ENCODE measurements at places on chromosomes 5 and 9. TPM values are rescaled to one million over a fixed set of nuclear protein-coding genes. Genes with fewer than 3 reads are reported as not detected.

DNA sequence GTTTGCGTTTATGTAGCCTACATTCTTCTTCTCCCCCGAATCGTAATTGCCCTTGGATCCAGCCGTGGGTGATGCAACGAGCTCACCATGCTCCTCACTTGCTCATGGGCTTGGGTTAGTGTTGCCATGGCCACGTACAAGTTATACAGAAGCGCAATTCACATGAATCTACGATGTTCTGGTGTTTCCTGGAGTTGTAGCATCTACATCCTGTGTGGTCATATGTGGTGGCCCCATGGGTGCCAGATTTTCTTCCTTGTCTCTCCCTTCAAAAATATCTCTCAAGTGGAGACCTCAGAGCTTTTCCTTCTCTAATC lies 115.3 kb downstream of the TLE4 start:
- H3K4me3 ChIP-seq, result no peak overlapping the region
- H3K27ac ChIP-seq, result no peak overlapping the region
- no peaks in the 10 kb centered on the region for H3K36me3 ChIP-seq
- no peaks in the 10 kb centered on the region for H3K27me3 ChIP-seq

- no peak overlapping the region for H3K4me3 ChIP-seq
- DNase-seq, result no peak
- peaks cover 15% of the 10 kb centered on the region for H3K27me3 ChIP-seq
- H3K27ac ChIP-seq, result no peak overlapping the region
Measured at GRCh38 chr9:134554373-134555093, 87.1 kb upstream of the COL5A1 start.

GRCh38 chr5:111461255-111461671 lies 51.1 kb downstream of the STARD4 start:
- H3K27ac ChIP-seq, result no peak overlapping the region
- peaks cover 8% of the 10 kb centered on the region for H3K27me3 ChIP-seq
- H3K4me3 ChIP-seq, result no peak overlapping the region

- DNase-seq, result peak; percentile 76
- no peaks in the 10 kb centered on the region for H3K4me1 ChIP-seq
- H3K36me3 ChIP-seq, result peaks cover 95% of the 10 kb centered on the region
- H3K27me3 ChIP-seq, result no peaks in the 10 kb centered on the region
- no peak overlapping the region for H3K4me3 ChIP-seq
Measured at GRCh38 chr5:149837680-149838269, 106.8 kb downstream of the PDE6A start.

Gene NIPSNAP3A
- 42.2 TPM for polyA plus RNA-seq

DNA sequence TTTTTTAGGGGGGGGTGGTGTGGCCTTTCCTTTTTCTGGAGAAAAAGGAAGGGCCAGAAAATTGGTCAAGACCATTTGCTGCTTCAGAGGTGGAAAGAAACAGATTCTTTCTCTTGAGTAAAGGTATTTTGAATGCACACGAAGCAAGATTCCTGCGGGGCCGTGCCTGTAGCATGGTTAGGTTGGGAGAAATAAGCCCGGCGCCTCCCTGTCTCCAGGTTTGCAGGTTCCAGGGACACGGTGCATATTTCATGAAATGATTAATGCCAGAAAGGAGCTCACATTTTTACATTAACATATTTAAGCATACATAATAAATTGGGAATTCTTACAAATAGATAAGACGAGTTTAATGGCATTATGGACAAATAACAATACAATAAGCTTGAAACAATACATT lies 409.5 kb upstream of the IRX1 start:
- H3K4me3 ChIP-seq, result no peak overlapping the region
- no peak for DNase-seq
- no peaks in the 10 kb centered on the region for H3K4me1 ChIP-seq
- no peak overlapping the region for H3K27ac ChIP-seq
- H3K36me3 ChIP-seq, result no peaks in the 10 kb centered on the region

Gene IFNA2
- polyA plus RNA-seq, result not detected

GRCh38 chr9:70484232-70485130 lies 70.0 kb upstream of the KLF9 start:
- no peak overlapping the region for H3K4me3 ChIP-seq
- peak; percentile 72 for DNase-seq
- no peaks in the 10 kb centered on the region for H3K36me3 ChIP-seq

GRCh38 chr5:14054965-14055963 lies 87.9 kb upstream of the TRIO start:
- DNase-seq, result no peak
- H3K4me3 ChIP-seq, result no peak overlapping the region
- no peak overlapping the region for H3K27ac ChIP-seq
- H3K36me3 ChIP-seq, result no peaks in the 10 kb centered on the region

Gene IL13
- not detected for polyA plus RNA-seq

DNA sequence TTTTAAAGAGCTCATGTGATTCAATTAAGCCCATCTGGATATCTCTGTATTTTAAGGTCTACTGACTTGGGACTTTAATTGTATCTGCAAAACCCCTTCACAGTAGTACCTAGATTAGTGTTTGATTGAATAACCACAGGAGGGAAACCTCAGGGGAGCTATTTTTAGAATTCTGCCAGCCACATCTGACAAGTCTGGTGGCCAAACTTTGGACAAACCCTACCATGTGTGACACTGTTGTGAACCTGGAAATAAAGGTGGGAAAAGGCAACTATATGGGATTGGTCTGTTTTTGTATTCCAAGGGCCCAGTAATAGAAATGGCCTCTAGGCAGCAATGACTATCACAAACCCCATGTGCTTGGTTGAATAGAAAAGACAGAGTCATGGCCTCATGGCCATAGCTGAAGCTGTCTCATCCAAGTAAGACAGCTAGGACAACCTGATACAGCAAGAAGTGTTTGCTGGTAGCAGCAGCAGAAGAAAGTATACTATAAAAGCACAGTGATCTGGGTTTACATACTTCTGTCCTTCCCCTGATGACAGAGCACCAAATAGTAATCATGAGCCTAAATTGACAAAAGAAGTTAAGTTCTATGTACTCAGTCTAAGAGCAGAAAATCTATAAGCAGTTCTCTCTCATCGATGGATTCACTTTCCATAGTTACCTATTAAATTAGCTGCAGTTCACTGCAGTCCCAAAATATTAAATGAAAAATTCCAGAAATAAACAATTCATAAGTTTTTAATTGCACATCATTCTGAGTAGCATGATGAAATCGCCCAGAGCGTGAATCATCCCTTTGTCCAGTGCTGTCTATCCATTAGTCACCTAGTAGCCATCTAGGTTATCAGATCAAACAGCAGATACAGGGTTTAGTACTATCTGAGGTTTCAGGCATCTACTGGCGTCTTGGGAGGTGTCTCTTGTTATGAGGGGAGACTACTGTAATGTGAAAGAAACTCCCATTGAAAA lies 189.8 kb downstream of the ARHGAP26 start:
- no peaks in the 10 kb centered on the region for H3K36me3 ChIP-seq
- no peak overlapping the region for H3K4me3 ChIP-seq
- no peak overlapping the region for H3K27ac ChIP-seq
- H3K4me1 ChIP-seq, result no peaks in the 10 kb centered on the region

DNA sequence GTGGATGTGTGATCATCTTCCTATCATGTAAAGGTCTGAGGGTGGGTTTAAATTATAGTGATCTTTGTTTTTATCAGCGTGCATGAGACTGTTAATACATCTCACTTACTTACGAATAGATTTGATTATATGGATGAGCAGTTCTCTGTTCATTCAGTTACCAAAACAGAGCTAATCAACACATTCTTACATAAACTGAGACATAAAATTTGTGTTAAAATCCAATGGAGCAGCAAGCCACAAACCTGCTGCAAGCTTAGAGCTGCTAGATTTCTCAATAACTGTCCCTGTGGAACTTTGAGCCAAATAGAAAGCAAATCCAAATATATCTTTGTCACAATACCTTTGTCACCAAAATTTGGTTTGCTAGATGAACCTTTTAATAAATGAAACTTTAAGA lies 50.1 kb downstream of the NUDT12 start:
- H3K27ac ChIP-seq, result no peak overlapping the region
- no peak for DNase-seq
- no peak overlapping the region for H3K4me3 ChIP-seq
- no peaks in the 10 kb centered on the region for H3K36me3 ChIP-seq
- H3K4me1 ChIP-seq, result no peaks in the 10 kb centered on the region

DNA sequence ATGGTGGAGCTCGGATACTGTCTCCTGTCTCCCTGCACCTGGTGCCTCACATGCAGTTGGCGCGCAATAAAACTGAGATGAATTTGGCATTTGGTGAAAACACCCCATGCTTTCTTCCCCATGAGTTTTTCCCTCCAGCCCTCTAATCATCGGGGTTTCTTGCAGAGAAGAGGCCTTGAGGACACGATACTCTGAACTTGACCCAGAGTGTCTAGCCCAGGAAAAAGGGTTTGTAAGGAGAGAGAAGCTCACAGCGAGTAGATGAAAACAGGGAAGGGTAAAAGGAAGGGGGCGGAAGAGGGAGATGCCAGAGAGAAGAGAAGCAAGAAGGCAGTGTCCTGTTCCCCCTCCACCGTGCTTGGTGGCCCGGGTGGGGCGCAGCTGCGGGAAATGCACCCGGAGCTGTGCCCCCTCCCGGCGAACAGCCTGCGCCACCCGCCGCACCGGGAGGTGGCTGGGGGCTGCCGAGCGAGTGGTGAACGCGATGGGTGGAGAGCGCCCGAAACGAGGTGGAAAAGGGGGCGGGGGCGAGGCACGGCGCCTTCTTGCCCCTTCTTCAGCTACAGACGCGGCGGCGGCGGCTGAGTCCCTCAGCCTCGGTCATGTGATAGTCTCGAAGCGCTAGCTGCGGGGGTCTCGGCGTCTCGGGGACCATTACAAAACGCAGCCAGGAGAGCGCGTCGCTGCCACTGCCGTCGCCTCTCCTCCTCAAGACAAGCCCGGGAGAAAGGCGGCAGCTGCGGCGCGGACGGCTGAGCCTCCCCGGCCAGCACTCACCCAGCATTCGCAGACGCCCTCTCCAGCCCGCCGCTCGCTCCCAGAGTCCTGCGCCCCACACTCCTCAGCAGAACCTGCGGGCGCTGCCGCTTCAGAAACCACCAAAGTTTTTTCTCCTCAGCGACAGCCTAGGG lies 1.1 kb upstream of the FOXB2 start:
- no peak for DNase-seq
- no peaks in the 10 kb centered on the region for H3K4me1 ChIP-seq
- H3K27ac ChIP-seq, result no peak overlapping the region
- no peak overlapping the region for H3K4me3 ChIP-seq
- H3K27me3 ChIP-seq, result peaks cover 80% of the 10 kb centered on the region
- H3K36me3 ChIP-seq, result no peaks in the 10 kb centered on the region

GRCh38 chr5:111401906-111402305 lies 110.4 kb downstream of the STARD4 start:
- no peaks in the 10 kb centered on the region for H3K27me3 ChIP-seq
- H3K4me3 ChIP-seq, result no peak overlapping the region
- no peak overlapping the region for H3K27ac ChIP-seq
- no peaks in the 10 kb centered on the region for H3K4me1 ChIP-seq
- H3K36me3 ChIP-seq, result no peaks in the 10 kb centered on the region

Gene SLC27A6
- polyA plus RNA-seq, result 1.1 TPM

GRCh38 chr9:130122456-130122855 lies 49.7 kb upstream of the NCS1 start:
- H3K27ac ChIP-seq, result no peak overlapping the region
- H3K36me3 ChIP-seq, result peaks cover 36% of the 10 kb centered on the region
- peaks cover 3% of the 10 kb centered on the region for H3K4me1 ChIP-seq

Gene ABO
- polyA plus RNA-seq, result 16.6 TPM

DNA sequence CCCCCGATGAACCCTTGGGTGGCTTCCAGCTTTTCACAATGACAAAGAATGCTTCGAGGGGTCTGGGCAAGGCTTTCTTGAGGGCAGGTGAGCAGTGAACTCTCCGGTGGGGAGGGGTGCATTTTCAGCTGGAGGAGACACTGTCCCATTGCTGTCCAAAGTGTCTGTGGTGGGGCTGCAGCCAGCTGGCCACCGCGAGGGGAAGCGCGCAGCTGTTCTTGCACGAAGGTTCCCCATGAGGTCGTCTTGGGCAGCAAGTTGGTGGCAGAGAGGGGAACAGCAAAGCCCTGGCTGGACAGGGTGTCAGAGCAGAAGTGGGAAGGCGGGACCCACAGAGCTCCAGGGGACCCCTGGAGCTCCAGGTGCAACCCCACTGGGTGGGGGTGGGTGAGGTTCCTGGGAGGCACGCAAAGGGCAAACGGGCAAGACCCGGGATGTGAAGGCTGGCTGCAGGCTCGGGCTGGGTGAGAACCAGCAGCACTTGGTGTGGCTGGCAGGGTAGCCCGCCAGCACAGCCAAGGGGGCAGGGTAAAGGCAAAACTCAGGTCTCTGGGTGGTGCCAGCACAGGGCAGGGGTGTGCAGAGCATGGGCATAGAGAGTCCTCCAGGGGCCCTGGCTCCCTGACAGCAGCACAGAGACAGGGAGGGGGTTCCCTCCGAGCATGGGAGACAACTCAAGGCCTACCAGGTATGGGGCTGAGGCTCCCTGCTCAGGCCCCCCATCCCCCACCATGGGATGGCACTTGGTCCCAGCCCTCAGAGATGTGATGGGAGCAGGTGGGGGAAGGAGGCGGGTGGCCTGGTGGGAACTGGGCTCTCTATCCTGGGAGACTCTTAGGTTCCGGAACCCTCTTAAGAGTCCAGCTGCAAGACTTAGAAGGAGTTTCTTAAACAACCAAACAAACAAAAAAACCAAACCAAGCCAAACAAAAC lies 26.6 kb downstream of the TSPAN17 start:
- no peak overlapping the region for H3K27ac ChIP-seq
- peaks cover 13% of the 10 kb centered on the region for H3K27me3 ChIP-seq
- no peak overlapping the region for H3K4me3 ChIP-seq
- no peak for DNase-seq
- peaks cover 25% of the 10 kb centered on the region for H3K4me1 ChIP-seq

GRCh38 chr5:71743155-71743554 lies 24.1 kb downstream of the CARTPT start:
- no peak overlapping the region for H3K27ac ChIP-seq
- no peak for DNase-seq
- H3K36me3 ChIP-seq, result no peaks in the 10 kb centered on the region
- H3K4me1 ChIP-seq, result no peaks in the 10 kb centered on the region
- no peak overlapping the region for H3K4me3 ChIP-seq

Gene SH3PXD2B
- polyA plus RNA-seq, result 0.13 TPM

- H3K27ac ChIP-seq, result no peak overlapping the region
- DNase-seq, result no peak
- no peaks in the 10 kb centered on the region for H3K27me3 ChIP-seq
- no peaks in the 10 kb centered on the region for H3K36me3 ChIP-seq
Measured at GRCh38 chr5:78738693-78739300, 90.2 kb upstream of the LHFPL2 start.

DNA sequence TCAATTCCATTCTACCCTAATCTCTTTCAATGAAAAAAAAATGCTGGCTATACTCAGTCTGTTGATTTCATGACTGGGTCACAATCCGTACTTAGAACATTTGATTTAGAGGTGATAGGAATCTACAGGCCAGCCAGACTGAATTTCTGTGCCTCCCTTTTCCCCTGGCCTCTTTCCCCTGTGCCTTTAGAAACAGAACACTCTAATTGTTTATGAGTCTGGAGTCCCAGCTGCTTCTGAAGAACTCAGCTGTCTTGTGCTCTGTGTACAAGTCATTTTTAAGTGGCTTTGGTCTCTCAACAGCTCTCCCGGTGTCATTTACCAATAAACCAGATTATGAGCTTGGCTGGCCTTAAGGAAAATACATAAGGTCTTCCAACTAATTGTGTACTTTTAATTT lies 94.1 kb upstream of the ITGA2 start:
- no peak overlapping the region for H3K27ac ChIP-seq
- H3K4me1 ChIP-seq, result no peaks in the 10 kb centered on the region
- H3K27me3 ChIP-seq, result no peaks in the 10 kb centered on the region
- H3K4me3 ChIP-seq, result no peak overlapping the region
- no peaks in the 10 kb centered on the region for H3K36me3 ChIP-seq

Gene PCDHB12
- not detected for polyA plus RNA-seq

Gene TMEM174
- not detected for polyA plus RNA-seq
